HL-60 (cell line): ENCODE measurements at places on chromosomes 4 and X.
A peak's percentile ranks its signal among the peaks of the same experiment; 100 is the strongest.

DNA sequence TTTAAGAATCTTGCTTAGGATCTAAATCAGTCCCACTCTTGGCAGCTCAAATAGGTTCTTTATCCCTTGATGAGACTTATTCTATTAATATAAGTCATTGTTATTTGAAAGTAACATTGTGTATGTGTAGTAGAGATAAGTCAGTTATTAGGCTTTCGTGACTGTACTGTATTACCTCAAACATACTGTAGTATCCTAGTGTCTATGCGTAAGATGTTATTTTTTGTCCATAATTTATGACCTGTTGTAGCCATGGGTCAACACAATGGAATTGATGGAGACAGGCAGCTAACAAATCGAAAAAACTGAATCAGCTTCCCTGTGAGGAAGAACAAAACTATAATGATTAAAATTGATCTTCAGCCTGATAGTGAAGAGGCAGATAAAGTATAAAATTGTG, 41.8 kb downstream of the CLCN3 start:
- DNase-seq = no peak

- no peak for DNase-seq
Observed at GRCh38 chrX:30618160-30618765, 35.0 kb upstream of the GK start.

DNA sequence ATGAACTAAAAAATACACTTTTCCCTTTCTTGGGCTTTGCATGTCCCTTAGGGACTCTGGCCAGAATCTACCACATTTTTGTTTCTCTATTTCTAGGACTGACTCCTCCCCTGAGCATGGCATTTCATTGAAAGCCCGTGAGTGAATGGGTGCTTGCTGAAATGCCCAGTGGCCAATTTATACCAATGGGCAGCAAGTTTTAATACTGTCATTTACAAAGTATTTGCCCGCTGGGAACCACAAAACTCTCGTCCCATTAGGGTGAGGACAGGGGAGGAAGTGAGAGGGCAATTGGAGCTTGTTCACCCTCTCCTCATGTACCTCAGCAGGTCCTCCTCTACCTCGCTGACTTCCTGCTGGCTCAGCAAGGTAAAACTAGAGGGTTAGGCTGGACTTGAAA, 1.1 kb downstream of the SRPX2 start:
- DNase-seq = no peak

DNA sequence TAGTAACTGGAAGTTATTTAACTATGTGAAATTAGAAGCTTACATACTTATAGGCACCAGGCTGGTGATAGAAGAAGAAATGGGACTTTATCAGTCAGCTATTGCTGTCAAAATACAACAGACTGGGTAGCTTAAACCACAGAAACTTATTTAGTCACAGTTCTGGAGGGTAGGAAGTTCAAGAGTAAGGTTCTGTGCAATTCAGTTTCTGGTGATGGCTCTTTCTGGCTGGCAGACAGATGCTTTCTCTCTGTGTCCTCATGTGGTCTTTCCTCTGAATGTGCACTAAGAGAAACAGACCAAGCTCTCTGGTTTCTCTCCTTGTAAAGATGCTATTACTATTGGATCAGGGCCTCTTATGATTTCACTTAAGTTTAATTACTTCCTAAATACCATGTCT, 92.1 kb upstream of the ANKRD50 start:
- no peak for DNase-seq

DNA sequence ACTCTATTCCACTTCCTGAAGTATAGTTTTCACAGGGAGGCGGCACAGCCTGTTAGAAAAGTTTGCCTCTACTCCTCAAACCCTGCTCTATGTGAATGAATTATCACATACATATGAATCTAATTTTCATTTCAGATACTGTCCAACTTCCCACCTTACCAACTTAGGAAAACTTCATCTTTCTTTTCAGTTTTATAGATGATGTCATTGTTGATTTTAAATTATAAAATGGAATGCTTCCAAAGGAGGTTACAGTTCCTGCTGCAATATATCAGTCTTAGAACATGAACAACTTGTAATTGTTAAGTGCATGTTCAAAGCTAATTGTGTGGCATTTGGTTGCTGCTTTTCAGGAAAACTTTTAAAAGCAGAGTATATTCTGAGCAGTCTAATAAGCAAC, 92.4 kb downstream of the NEUROG2 start:
- DNase-seq = no peak

GRCh38 chr4:163196926-163197480, 30.3 kb upstream of the NAF1 start:
- DNase-seq = no peak

GRCh38 chr4:159604781-159605180, 501.9 kb downstream of the RAPGEF2 start:
- DNase-seq = no peak

DNA sequence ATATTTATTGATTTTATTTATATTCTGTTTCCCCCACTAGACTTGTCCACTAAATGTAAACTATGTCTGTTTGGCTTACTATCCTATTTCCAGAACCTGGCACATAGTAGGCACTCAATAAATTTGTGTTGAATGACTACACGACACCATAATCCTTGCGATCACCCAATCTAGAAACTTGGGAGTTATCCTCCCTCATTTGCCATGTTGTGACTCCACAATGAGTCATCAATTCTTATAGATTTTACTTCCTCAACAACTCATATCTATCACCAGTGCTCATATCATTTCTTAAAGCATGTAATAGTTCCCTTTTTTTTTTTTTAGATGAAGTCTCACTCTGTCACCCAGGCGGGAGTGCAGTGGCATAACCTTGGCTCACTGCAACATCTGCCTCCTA, 39.9 kb upstream of the VAMP7 start:
- DNase-seq = peak; percentile 40

GRCh38 chr4:165844161-165844560, 28.9 kb upstream of the TLL1 start:
- DNase-seq = no peak

- DNase-seq = no peak
Observed at GRCh38 chr4:3445829-3446545, 4.2 kb downstream of the HGFAC start.

DNA sequence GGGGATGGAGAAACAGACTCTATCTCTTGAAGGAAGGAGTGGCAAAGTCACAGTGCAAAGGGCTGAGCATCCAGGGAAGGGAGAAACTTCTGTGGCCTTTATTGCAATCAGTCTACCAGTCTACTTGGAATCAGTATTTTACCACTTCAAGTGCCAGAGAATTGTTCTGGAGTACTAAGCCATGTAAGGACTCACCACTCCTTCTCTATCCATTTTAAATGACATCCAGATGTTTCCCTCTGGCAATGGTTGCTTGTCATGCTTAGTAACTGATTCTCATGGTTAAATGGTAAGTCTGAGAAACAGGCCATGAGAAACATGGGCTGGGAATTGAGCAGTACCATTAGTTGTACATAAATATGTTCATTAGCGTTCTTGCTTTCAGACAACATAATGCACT, 21.1 kb upstream of the SMIM10 start:
- no peak for DNase-seq

DNA sequence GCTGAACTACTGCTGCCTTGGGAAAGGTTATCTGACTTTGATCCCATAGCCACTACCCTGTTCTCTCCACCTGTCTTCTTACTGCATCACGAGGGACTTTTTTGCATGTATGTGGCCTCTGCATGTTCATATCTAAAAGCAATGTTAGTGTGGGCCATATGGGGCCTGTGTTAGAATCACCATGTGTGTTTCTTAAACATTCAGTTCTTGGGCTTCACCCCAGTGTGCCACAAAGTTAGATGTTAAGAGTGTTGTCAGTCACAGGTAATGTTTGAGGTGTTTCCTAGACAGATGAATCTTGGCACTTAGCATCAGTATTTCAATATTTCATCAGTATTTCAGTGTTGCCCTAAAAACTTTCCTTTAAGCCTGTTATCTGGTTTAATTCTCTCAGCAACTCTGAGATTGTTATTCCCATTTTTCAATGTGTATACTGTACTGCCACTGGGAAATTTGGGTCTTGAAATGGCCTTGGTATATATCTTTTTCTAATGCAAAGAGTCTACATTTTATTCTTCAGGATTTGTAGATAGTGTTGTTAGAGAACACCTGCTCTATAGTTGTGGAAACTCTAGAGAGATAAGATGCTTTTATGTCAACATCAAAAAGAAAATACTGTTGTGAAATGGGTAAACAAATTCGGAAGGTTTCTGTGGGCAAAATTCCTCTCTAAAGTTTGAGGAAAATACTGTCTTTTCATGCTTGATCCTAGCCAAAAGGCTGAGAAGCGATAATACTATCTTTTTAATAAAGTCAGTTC, 259.7 kb downstream of the BMPR1B start:
- no peak for DNase-seq

- no peak for DNase-seq
Observed at GRCh38 chr4:151606061-151606460, 154.7 kb downstream of the GATB start.

- DNase-seq = no peak
Observed at GRCh38 chr4:160299608-160300007, 1196.7 kb downstream of the RAPGEF2 start.

DNA sequence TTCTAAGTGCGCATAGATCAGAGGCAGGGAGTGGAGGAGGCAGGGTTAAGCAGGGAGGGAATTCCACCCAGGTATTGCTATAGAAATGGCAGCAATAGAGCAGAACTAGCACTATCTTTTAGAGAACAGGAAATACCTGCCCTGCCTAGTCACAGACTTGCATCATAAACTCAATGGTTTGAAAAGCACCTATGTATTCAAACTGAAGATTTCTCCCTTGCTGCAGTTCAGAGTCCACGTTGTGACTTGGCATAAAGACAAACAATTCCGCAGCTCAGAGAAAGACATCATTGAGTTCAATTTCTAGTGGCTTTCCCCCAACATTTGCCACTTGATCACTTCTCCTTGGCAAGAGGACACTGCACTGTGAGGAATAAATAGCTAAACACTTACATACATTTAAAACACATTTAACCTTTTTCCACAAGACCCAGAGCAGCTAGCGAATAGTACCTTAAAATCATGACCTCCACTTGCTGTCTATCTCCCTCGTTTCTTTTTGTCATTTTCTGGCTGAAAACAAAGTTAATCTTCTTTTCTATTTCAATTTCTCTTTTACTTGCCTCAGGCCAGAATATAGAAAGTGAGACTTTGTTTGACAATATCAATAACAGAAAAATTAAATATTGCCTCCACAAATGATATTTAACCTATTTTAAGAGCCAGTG, 42.4 kb downstream of the SLC7A11 start:
- DNase-seq = no peak

DNA sequence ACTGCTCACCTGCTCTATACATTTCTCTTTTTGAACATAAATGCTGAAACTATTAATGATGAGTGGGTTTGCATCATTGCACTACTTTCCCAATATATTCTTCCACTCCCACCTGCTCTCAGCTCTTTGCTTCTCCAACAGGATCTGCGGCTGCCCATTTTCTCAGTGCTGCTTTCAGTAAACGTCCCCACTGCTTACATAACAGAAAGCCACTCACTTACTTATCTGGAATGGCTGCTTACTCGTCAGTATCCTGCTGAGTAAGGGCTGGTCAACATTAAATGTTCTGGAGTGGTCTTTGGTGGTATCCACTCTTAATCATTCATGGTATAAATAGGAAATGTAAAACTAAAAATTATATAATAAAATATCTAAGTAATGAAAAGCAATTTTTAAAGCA, 112.8 kb upstream of the HPF1 start:
- no peak for DNase-seq

DNA sequence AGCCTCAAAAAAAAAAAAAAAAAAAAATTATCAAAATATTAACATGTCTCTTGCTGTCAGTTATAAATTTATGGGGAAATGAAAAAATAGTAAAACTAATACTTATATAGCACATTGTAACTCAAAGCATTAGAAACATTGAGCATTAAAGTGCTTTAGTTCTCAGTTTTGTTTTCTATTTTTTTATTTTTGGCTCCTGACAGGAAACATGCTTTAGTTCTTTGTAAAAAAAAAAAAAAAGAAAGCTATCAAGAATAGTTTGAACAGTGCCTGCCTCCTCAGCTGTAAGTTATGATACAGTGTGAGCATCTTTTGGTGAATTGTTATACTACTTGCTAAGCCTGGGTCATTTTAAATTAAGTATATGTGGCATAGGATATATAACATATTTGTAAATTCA, 5.1 kb upstream of the CENPC start:
- no peak for DNase-seq

DNA sequence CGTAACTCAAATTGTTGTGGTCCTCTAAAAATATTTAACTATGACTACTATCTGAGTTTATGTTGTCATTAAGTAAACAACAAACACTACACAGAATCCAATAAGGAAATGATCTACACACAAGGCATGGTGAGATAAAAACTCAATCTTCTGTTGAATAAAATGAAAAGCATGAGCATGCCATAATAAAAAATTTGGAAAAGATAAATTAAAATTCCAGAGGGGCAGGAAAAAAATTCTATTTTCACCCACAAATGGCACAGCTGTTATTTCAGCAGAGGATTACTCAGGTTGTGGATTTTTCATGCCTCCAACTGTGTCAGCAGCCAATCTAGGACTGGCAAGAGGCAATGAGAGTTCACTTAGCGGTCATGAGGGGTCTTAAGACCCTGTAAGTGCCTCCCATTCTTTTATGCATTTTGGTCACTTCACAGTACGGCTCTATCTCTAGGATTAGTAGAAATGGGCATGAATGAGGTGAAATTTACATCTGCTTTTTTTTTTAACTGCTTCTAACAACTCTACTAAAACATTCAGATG, 639.8 kb upstream of the DIPK2B start:
- DNase-seq = no peak

GRCh38 chr4:161540265-161540664, 623.5 kb downstream of the FSTL5 start:
- no peak for DNase-seq

DNA sequence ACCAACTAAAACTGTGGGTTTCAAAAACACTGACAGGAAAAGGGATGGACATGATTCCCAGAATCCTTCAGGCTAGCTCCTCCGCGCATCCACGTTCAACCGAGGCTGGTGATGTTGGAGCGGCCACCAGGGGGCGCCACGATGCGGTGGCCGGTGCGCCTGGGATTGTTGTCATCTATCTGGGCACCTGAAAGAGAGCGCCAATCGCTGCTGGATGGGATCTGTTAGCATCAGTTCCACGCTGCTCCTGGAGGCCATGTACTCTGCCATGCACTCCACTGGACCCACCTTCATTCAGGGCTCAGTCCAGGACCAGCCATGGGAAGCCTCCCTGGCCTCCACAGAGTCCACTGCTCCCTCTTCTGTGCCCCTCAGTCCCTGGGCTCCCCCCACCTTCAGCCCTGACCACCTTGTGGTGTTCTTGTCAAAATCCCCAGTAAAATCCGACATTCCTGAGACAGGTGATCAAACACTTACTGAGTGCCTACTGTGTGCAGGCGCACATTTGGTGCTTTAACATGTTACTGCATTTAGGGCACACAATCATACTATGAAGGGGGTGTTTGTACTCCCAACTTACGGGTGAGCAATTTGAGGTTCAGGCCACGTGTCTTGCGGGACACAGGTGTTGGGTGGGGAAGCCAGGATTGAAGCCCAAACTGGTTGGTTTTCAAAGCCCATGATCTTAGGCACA, 71.1 kb downstream of the CRMP1 start:
- no peak for DNase-seq

DNA sequence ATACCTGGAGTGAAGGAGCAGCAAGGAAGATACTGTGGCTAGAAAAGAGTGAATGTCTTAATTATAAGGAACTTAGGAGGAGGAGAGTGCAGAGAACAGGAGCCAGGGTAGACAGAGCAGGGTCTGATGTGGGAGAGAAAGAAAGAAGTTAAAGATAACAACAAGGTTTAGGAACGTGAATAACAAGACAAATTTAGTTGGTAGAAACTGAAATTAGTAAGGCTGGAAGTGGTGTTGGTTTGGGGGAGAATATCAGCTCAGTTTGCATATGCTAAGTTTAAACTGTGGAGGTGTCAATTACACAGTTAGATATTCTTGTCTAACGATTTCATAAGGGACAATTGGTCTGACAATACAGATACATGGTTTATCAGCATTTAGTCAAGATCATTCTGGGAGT, 1123.7 kb upstream of the PABPC4L start:
- DNase-seq = no peak
